ENCODE measurements at places on chromosomes 6 and 20. TPM values are rescaled to one million over a fixed set of nuclear protein-coding genes. Genes with fewer than 3 reads are reported as not detected.

COL10A1 gene
- total RNA-seq: 5.2 TPM

ANKEF1 gene
- total RNA-seq: 5.0 TPM

SIRPB1 gene
- total RNA-seq: 1.2 TPM

IPCEF1 gene
- under 0.01 TPM for total RNA-seq

EDN3 gene
- not detected for total RNA-seq

PTCRA gene
- total RNA-seq: not detected

PPP1R14C gene
- total RNA-seq: 0.29 TPM

PXDC1 gene
- 48.8 TPM for total RNA-seq

TMEM244 gene
- total RNA-seq: not detected

Measured in smooth muscle cell of trachea (primary cell).